ENCODE measurements at places on chromosomes 6 and 20.
A peak's percentile ranks its signal among the peaks of the same experiment; 100 is the strongest.

- peak; percentile 47 for DNase-seq
Observed at GRCh38 chr20:25058051-25058846, at the start of gene ACSS1. TSS of gene ACSS1 (minus strand) at chr20:25058139. CDS start at chr20:25058102, 37 bp downstream.

DNA sequence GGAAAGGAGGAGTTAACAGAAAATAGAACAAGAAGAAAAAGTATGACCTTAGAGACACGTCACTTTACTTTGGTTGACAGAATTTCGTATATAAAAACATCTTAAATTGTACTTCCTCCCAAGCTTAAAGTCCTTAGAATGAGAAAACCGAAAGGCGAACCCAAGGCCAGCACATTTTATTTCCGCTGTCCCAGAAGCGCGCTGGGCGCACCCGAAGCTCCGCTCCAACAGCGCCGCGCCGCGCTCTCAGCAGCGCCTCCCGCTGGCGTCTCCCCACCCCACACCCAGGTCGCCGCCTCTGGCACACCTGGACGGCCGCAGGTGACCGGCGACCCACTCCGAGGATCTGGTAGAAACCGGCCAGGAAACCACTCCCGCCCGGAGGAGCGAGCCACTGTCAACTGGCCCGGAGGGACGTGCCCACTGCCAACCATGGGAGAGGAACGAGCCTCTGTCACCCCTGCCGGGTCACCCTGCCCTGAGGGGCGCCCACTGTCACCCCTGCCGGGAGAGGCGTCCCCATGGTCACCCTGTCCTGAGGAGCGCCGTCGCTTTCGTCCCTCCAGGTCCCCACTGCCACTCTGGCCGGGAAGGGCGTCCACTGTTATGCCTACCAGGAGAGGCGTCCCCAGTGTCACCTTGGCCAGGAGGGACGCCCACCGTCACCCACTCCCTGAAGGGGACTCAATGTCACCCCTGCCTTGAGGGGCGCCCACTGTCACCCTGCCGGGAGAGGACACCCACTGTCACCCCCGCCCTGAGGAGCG, 824 bp downstream of the MPC1 start:
- peak; percentile 73 for DNase-seq

GRCh38 chr6:169142538-169142844, 111.2 kb downstream of the THBS2 start:
- DNase-seq = no peak

DNA sequence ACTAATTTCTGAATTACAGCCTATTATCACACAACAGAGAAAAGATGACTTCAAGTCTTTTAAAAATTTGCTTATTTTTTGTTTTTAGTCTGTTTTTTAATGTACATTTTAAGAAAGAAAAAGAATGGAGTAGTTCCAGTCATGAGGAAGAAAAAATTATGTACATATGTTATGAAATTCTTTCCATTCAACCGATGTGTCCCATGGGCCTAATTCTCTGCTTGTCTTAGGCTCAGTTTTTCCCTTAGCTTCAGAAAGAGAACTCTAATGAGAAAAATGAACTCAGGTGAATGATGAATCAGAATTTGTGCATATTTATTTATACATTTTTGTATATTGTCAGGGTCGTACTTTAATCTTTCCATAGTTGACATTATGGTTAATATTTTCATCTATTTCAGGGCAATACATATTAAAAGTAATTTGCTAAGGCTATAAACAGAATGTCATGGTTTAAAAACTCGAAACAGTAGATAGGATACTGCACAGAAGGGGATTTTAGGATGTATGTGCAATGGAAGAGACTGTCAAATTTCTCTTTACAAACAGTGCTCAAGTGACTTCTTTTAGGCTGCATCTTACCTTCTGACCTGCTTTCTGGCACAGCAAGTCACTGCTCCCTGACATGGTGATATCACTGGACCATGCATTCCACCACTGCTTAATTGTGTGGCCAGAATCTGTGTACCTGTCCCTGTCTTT, 153.1 kb downstream of the EPHA7 start:
- no peak for DNase-seq

DNA sequence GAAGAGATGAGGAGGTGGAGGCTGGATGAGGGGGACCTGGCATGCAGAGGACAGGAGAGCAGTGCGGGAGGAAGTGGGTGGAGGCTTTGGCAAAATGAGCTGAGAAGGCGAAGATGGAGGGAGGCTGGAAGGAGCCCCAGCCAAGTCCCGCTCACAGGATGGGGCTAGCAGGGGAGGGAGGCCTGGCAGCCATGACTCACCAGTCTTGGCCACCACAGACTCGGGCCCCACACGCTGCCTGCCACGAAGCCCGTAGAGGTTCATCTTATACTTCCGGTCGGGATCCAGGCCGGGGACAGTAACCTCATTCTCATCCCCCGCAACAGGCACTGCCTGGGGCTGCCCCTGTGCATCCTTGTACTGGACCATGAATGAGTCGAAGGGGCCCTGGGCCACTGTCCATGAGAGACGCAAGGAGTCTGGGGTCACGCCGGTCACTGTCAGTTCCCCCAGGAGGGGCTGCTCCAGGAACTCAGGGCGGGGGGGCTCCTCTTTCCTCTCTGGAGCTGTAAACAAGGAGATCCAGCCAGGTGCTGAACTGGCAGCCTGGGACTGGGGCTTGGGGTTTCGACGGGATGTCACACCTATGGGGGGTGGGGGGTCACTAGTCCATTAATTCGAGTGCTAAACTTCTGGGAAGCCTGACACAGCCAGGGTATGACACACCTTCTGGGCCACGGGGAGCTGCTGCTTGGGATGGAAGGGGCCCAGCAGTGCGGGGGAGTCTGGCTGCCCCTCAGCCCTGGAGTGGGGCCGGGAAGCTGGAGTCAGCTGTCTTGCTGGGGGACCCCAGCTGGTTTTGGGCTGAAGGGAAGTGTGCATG, 27.8 kb downstream of the TNXB start:
- DNase-seq = no peak

GRCh38 chr6:156848123-156848522, 70.9 kb downstream of the ARID1B start:
- no peak for DNase-seq

DNA sequence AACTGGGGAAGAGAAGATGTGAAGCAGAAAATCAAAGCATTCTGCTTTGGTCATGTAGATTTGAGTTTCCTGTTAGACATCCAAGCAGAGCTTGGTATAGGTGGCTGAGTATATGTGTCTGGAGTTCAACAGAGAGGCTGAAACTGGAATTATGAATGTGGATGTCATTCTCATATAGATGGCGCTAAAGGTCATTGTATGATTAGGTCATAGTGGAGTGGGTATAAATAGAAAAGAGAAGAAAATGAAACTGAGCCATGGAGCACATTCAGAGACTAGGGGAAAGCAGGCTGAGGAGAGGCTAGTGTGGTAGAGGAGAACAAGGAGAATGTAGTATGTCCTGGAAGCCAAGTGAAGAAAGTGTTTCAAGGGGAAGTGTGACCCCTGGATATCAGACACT, 295.6 kb upstream of the PLN start:
- no peak for DNase-seq

GRCh38 chr6:140001821-140002341, 627.4 kb upstream of the CITED2 start:
- DNase-seq = no peak

DNA sequence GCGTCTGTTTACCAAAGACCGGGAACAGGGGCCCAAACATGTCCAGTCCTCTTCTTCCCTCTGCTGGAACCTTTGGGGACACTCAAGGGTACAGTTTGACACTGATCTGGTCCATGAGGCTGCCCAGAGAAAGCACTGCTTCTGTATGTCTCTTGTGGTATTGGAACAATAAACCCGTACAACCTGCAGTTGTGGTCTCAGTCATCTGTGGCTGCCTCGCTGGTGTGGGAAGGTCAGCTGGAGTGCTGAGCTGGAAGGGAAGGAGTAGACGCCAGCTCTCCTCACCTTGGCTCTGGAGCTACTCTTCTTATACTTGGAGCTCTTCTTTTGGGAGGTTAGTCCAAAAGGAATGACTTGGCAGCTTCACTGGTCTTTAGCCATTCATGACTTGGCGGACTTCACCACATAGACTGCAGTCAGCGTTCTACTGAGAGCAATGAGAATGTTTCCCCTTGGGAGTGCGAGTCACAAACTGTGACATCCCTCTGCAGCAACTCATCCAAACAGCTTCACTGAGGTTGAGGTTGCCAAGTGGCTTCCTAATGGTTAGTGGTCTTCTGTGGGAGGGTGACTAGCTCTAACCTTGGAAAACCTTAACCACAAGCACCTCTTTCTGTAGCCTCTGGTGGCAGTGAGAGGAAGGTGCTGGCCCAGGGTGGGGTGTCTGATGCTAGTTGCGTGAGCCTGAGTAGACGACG, 81.2 kb downstream of the ASXL1 start:
- peak; percentile 15 for DNase-seq

DNA sequence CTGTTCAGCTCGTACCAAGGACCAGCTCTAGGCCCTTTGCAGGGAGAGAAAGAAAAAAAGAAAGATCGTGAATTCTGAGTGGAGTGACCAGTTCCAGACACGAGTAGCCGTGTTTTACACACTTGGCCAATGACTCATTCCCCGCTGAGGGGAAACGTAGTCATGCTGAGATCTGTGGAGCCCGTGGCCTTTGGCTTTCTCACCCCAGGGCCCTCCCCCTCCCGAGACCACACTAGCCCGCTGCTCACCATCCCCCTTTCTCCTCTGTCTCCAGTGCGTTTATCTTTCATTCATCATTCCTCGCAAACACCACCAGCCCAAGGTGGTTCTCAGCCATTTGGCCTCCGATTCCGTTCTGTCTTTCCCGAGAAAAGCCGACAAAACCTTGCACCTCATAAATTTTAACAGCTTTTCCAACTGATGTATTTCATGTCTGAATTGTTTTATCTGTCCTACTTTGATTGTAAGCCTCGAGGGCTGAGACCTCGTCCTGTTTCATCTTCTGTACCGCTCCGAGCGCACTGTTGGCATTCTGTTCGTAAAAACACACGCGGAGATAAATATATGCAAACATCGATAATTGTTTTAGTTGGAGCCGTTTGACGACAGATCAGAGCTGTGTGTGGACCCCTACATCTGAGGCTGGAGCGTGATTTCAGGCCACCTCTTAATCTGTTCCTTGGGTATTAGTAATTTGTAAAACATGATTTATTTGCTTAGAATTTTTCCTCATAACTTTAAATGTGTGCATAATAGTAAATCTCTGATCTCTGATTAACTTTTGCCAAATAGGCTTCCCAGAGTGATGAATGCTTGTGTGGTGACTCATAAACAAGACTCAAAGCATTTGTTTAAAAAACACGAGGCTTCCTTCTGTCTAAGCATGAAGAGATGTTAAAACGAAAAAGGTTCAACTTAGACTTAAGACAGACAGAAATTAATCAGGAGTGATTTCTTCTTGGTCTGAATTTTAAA, 336.6 kb downstream of the CDH4 start:
- DNase-seq = no peak

Data from stimulated activated CD4-positive, alpha-beta T cell treated with anti-CD3 and anti-CD28 coated beads, Interleukin-2, amount 100 ng/mL, for 48 hours (primary cell).